ENCODE measurements at places on chromosomes 2 and 18.

GRCh38 chr2:204108781-204109295 is 172.3 kb downstream of the ICOS start:
- no peak for DNase-seq

GRCh38 chr2:66840321-66841002 is 405.5 kb downstream of the MEIS1 start:
- DNase-seq = no peak

DNA sequence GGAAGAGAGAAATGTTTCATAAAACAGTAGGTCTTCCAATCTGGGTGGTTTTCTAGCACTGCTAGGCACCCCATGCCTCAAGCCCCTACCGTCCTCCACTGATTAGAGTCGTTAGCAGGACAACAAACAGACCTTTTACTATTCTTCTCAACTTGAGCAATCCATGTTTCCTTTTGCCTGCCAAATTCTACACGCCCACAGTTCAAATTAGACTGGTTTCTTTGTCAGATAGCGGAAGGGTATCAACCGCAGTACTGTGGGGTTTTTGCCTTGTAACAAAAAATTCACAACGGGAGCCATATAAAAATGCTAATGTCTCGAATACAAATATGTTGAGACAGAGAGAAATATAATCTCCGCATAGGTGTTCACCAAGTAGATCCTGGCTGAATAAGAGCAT is 59.9 kb downstream of the VIT start:
- DNase-seq = no peak

DNA sequence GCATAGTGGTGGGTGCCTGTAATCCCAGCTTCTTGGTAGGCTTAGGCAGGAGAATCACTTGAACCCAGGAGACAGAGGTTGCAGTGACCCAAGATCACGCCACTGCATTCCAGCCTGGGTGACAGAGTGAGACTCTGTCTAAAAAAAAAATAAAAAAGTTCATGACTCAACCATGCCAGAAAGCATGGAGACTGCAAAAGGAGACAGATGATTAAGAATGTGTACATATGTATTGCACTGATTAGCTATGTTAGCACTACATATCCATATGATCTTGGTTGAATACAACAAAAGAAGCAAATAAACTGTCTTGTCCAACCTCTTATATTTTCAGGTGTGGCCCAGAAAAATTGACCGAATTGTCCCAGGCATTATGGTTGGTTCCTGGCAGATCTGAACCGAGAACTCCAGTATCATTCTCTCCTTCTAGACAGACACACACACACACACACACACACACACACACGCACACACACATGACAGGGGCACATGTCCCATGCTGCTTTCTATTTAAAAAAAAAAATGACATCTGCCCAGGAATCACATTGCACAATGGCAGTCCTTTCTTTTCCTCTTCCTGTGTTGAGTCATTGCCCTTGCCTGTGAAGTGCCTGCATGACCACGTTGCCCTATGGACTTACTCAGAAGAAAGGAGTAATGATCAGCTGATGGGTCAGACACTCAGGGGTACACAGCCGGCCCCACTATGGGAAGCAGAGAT is 65.6 kb downstream of the MYCN start:
- DNase-seq = no peak

- no peak for DNase-seq
Observed at GRCh38 chr18:63312737-63313395, 6.7 kb downstream of the BCL2 start.

- no peak for DNase-seq
Observed at GRCh38 chr2:125073440-125073839, 1048.4 kb downstream of the CNTNAP5 start.

DNA sequence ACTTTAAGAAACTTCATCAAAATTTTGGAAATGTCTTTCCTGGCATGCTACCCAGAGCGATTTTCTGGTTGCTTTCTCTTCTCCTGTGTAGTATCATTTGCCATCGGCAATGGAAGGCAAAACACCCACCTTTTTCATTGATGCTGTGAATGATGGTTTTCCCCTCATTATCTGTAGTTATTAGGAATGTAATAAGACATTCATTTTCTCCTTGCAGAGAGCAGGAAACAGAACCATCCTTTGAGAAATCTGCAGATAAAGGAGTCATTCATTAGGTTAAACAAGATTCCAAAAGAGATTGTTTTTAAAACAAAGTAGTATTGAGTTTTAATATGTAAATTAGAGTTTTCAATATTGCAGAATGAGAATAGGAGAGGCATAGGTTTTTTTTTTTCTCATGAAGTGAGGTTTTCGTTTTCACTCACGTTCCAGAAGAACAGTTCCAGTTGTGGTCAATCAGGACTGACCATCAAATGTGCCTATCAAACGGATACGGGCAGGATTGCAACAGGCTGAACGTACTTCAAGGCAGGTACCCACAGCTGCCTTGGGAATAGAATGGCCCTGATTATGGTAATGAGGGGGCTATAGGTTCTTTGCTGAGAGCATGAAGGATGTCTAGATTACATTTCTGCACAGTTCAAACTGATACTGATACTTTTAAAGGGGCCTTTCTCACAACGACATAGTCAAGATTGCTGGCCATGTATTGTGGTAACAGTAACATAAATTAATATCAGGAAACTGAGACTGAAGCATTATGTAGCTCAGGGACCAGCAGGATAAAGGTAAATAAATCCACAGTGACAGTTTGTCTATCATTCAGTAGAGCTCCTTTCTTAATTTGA is 49.8 kb upstream of the PLA2R1 start:
- no peak for DNase-seq

DNA sequence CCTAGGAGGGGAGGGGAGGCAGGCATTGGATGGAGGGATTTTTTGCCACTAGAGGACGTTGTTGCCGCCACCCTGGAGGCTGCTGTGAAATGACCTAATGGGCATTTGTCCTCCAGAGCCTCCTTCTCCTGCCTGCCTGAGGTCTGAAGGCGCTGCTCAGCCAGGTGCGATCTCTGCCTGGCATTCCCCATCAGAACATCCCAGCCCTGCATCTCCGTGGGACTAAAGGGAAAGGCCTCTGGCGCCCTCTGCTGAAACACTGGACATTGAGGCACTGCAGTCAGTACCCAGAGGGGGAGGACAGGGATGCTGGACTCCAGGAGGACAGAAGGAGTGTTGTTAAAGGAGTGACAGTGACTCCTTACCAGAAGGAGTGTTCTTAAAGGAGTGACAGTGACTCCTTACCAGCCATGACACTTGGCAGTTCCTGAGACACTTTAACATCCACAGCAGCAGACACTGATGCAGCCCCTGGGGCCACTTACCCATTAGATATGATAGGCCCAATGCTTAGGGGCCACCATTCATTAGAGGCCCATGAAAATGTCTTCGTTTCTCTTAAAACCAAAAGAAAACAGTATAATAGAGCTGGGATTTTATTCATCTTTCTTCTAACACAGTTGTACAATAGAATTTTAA is 17.0 kb downstream of the THNSL2 start:
- DNase-seq = no peak

DNA sequence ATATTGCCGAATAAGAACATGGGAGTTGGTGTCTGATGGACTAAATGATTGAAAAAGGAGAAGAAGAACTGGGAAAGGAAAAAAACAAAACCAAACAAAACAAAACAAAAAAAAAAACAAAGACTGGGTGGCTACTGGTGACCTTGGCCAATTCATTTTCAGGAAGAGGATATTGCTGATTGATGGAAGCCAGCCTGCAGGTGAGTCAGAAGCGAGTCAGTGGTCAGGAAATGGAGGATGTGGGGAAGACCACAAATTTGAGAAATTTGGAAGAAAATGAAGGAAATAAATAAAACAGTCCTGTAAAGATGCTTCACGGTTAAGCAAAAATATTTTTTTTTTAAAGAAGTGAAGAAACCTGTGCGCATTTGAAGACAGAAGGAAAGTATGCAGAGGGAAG is 296.9 kb downstream of the ZNF521 start:
- no peak for DNase-seq

GRCh38 chr18:31648966-31649429 is 35.4 kb downstream of the B4GALT6 start:
- no peak for DNase-seq

GRCh38 chr2:74558284-74559230 is 4.0 kb downstream of the DOK1 start:
- no peak for DNase-seq

DNA sequence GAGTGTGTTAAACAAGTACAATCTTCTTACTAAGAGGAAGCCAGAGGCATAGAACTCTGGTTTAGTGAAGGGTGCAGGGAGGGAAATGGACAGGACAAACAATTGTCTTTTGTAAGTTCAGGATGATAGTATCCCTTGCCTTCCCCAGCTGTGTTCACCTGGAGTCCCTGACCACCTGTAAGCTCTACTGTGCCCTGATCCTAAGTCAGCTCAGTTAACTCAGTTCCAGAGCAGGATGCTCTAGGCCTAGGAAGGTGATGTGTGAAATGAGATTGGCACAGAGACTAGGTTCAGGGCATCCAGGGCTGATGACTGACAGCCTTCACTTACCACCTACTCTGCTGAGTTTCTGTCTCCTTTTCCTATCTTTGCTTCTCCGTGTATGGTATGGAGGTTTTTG is 333.0 kb downstream of the SUCLG1 start:
- DNase-seq = no peak

- DNase-seq = no peak
Observed at GRCh38 chr2:119136093-119136492, 22.5 kb downstream of the C1QL2 start.

Data from stimulated activated CD8-positive, alpha-beta memory T cell treated with anti-CD3 and anti-CD28 coated beads, Interleukin-7, amount 100 ng/mL, for 1 hour (primary cell).